Stimulated activated CD4-positive, alpha-beta T cell treated with anti-CD3 and anti-CD28 coated beads, TNF-alpha, amount 100 ng/mL, for 4 hours (primary cell): ENCODE measurements at places on chromosomes 6 and 20.

DNA sequence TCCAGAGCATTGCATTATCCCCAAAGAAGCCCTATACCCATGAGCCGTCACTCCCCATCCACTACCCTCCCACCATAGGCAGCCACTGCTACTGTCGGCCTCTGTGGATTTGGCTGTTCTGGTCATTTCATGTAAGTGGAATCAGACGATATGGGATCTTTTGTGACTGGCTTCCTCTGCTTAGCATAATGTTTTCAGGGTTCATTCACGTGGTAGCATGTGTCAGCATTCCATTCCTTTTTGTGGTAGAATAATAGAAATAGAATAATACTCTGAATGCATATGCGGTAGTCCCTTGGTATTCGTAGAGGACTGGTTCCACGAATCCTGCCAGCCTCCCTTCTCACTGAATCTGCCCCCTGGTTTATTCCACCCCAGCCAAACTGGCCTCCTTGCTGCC lies 402.6 kb upstream of the SULF2 start:
- no peak for DNase-seq

GRCh38 chr20:23909390-23909789 lies 29.8 kb upstream of the CST5 start:
- no peak for DNase-seq

GRCh38 chr20:3580412-3580811 lies 82.8 kb downstream of the GFRA4 start:
- DNase-seq, result no peak

GRCh38 chr6:139027620-139028182 lies 844 bp upstream of the ABRACL start:
- DNase-seq, result peak; percentile 8

DNA sequence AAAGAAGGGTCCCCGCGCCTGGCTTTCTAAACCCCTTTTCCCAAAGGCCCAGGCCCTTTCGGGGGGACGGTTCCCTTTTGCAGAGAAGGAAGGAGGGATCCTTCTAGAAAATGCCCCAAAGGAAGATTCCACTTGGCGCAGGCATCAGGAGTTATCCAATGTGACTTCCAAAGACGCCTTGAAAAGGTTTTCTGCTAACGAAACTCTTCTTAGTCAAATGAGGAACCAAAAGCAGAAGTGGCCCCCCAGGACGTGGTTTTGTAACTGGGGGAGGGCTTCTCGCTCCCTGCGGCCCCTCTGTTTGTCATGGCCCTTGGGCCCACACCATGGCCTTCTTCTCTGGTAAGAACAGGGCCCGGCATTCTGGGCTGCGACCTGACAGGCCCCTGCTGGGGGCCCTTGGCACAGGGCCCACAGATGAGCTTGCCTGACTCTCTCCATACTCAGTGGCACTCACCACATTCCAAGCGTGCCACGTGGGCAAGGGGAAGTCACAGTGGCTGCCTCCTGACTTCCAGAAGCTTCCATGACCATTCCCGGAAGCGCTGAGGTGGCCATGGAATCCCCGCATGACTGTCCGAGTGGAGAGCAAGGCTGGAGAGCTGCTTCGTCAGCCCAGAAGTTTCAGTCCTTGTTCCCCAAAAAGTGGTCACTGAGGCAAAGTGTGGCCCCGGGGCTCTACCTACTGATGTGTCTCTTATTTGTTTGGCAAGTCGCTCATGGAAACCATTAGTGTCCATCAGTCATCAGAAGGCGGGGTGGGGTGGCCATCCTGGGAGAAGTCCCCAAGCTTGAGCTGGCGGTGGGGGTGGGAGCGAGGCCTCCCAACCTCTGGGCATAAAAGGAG lies 834 bp upstream of the CTSZ start:
- no peak for DNase-seq

- no peak for DNase-seq
Observed at GRCh38 chr6:137465378-137466009, 28.7 kb downstream of the OLIG3 start.

DNA sequence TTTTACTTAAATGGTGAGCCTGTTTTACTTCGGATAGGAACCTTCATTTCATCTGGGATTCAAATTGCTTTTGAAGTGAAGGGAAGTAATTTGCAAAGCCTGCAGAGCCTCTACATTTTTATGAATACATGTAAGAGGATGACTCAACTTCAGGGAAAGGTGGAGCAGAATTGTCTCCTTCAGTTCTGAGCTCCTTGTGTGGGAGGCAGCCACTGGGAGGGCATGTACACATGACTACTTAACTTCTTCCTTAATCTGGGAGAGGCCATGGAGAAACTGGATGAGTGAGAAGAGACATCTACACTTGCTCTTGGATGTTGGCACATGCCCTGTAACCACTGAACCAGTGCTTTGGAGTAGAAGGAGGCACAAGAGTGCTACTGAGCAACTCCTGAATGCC lies 145.1 kb upstream of the NRSN1 start:
- no peak for DNase-seq

- no peak for DNase-seq
Observed at GRCh38 chr6:128738112-128738511, 144.8 kb upstream of the LAMA2 start.

DNA sequence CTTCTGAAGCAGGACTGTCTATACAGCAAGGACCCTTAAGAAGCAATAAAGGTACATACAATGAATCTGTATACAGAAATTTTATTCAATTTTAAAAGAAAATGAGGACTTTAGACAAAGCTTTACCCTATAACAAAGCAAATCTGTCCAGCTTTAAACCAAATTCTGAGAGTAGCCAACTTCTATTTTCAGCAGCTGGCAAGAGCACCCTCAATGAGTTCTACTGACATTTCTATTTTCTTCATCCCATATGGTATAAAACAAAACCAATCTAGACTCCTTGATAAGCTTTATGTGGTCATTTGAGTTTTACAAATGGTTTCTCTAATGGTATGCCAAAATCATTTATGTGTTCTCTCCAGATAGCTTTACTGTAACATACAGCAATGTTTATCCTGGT lies 12.7 kb downstream of the CPNE1 start:
- DNase-seq, result no peak

DNA sequence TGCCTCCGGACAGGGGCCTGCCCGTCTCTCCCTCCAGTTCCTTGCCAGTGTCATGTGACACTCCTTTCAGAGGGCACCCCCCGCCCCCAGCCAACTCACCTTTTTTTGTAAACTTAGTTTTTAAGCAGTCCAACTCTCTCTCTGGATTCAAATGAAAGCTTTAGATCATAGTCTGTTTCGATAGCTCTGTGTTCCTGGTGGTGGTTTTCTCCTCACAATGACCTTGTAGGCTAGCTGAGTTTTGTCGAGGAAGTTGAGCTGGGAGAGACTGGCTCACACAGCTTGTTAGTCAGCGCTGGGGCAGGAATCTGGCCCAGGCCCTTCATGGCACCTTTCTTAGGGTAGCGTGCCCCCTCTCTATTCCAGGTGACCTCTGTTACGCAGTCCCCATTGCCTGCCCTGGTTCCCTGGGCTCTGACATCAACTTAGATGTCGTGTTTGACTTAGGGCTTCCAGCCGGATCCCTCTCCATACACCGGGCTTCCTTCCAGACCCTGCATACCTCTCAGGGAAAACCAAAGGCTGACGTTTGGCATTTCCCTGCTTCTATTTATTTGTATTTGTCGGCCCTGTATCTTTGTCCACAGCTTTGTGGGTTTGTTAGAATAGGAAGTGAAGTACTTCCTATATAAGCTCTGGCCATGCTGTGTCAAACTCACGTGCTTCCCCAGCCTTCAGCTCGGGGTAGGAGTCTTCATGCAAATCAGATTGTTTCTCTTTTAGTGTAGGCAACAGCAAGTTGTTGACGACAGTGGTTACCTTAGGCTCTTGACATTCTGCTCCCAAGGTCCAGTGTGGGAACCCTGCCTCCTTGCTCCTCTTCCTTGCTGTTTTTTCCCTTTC lies 12.7 kb downstream of the IGF2R start:
- no peak for DNase-seq

- no peak for DNase-seq
Observed at GRCh38 chr6:139926711-139927110, 552.3 kb upstream of the CITED2 start.

- DNase-seq, result no peak
Observed at GRCh38 chr6:34589691-34590090, 33.6 kb upstream of the SPDEF start.

GRCh38 chr6:169561665-169562064 lies 140.2 kb downstream of the WDR27 start:
- no peak for DNase-seq

DNA sequence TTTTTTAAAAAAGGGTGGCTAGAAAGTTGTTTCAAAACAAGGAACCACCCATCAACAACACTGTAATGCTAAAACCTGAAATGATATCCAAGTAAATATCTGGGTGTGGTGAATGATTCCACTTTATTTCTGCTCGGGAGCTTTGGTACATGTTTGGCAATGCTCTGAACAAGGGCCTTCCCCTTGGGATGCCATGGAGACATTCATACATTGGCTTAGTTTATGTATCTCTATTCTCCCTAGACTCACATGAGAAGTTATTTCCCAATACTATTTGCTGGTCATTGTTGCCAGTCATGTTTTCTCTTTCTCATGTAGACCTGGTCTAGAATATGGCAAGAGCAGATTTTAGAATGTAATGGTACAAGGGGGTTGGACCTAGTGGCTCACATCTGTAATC lies 22.9 kb downstream of the ADTRP start:
- no peak for DNase-seq

- DNase-seq, result no peak
Observed at GRCh38 chr6:24284006-24284405, 73.9 kb downstream of the DCDC2 start.

DNA sequence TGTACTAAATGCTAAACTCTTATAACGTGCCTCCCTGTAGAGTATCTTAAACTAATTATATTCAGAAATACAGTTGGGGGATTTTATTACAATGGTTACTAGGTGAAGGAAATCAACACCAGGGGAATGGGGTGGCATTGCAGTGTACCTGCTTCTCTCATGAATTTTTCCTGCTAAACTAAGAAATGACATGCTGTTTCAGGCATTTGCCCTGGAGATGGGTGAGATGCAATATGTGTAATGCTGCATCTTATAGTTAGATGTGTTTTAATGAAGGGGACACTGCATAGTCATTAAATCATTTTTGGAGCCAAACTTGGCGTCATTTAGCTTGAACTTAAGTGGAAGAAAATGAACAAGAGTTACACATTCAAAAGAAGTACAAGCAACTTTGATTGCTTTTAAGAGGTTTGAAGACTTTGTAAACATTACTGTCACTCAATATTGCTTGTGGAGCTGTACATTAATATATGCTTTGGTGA lies 4.3 kb downstream of the EYA4 start:
- no peak for DNase-seq

DNA sequence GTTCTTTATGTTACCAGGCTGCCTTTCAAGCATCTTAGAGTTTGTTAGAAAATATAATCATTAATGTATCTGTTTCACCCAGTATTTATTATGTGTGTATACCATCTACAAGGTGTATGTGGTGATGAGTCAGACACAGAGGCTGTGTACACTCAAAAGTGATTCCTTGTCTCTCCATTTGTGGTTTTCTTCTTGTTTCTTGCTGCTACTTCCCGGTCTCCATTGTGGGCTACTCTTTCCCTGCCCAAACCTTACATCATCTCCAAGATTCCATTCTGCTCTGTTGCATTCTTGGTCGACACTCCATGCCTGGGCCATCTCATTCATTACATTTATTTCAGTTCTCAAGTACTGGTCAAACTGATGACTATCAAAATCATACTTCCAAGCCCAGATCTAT lies 182.2 kb upstream of the STXBP5 start:
- no peak for DNase-seq

- no peak for DNase-seq
Observed at GRCh38 chr20:50799176-50799889, 4.5 kb downstream of the BCAS4 start.

DNA sequence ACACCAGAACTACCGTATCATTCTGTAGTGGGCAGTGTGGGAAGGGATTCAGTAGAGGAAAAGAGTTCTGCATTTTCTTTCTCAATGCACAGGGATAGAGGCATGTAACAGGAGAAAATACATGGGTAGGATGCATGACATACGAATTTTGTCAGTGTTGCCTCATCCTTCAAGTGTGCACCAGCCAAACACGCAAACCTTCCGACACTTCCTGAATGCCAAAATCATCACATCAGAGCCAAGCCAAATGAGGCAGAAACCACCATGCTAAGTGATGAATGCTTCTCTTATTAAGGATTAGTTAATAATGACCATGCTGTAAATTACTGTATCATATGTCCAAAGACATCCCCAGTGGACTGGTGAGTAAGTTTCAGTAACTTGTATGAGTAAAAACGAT lies 27.3 kb downstream of the RAMACL start:
- no peak for DNase-seq

- DNase-seq, result no peak
Observed at GRCh38 chr20:43096126-43096930, 93.4 kb downstream of the PTPRT start.

- no peak for DNase-seq
Observed at GRCh38 chr6:100657678-100658330, 193.1 kb upstream of the SIM1 start.

GRCh38 chr6:72936766-72937559 lies 288.3 kb downstream of the KHDC1L start:
- DNase-seq, result no peak

DNA sequence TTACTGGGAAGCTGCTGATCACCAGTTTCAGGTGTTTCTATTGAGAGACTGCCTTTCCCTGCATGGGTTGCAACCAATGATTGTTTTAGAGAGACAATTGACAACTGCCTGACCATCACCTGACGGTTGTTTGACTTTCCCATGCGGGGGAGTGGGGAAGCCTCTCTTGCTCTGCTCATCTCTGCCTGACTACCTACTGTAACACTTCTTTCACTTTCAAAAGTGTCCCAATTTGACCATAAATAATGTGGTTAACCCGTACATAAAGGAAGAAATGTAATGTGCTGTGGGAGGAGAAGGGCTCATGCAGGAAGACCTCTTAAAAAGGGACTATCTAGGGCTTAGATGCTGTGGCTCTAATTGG lies 122.1 kb upstream of the PHACTR1 start:
- no peak for DNase-seq

- DNase-seq, result no peak
Observed at GRCh38 chr6:33116417-33116816, 40.6 kb downstream of the HLA-DPB1 start.

DNA sequence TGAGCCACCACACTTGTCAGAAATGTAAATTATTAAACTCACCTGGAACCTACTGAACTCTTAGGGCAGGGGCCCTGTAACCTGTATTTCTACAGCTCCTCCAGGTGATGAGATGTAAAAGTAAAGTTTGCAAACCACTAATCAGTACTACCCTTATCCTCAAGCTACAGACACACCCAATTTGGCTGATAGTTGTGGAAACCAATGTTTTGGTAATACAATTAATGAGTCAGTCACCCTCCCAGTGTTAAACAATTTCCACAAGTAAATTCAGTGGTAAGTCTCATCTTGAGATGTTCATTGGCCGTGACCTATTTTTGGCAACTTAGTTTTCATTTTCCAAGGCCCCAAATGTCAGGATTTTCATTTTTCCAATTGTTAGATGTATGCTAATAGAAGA lies 29.6 kb downstream of the GCNT2 start:
- DNase-seq, result no peak

DNA sequence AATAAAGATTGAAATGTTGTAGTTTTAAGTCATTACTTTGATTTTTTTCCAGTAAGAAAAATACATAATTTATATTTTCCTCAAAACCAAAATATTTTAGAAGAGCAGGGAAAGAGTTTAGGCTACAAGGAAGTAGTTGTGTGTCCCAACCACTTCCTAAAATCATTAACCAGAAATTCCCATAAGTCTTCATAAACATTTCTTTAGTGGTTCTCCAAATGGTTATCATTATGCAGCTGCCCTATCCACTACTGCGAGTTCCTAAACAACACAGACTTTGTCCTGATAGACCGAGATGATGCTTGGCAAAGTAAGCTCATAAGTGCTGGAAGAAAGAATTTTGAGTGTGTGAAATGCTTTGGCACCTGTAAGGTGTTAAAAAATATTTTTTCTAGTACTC lies 93.6 kb downstream of the ARMC2 start:
- DNase-seq, result no peak
